Stimulated activated CD8-positive, alpha-beta memory T cell treated with anti-CD3 and anti-CD28 coated beads, Interleukin-7, amount 100 ng/mL, for 4 hours (primary cell): ENCODE measurements at places on chromosomes 1 and 21.

- DNase-seq = no peak
Measured at GRCh38 chr1:187469836-187470235, 641.1 kb downstream of the PLA2G4A start.

- DNase-seq = no peak
Measured at GRCh38 chr1:170560681-170561285, 28.8 kb downstream of the GORAB start.

DNA sequence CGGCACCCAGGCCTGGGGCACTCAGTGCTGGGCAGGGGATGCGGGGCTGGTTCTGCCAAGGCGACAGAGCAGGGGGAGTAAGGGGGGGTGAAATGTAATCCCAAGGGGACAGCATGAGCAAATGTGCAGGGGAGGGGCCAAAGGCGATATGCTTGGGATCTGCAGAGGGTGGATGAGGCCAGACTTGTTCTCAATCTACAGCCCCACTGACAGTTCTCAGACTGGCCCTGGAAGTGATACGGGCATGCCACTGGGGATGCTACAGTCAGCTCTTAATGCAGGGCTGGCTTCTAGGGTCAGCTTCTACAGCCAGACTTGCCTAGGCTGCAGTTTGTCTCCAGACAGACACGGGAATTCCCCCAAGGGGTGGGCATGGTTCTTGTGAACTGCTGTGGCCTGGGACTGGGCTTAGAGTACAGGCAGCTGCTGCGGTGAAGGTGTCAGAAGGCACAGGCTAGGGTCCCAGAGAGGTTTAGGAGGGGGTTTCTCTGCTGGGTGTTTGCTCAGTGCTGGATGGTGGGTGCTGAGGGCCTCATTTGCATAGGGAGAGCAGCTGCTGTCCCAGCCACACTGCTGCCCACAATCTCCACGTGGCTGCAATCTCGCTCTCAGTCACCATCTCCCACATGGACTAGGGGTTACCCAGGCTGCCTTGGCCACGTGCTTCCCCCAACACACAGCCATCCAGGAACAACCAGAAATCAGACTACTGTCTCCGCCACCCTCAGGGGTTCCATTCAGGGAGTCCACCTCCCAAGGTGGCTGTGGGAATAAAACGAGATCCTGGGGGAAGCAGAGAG, 190.1 kb downstream of the HIVEP3 start:
- peak; percentile 71 for DNase-seq

- DNase-seq = no peak
Measured at GRCh38 chr1:17059391-17060305, 5.8 kb upstream of the SDHB start.

- no peak for DNase-seq
Measured at GRCh38 chr1:230385158-230385450, 41.0 kb downstream of the PGBD5 start.

DNA sequence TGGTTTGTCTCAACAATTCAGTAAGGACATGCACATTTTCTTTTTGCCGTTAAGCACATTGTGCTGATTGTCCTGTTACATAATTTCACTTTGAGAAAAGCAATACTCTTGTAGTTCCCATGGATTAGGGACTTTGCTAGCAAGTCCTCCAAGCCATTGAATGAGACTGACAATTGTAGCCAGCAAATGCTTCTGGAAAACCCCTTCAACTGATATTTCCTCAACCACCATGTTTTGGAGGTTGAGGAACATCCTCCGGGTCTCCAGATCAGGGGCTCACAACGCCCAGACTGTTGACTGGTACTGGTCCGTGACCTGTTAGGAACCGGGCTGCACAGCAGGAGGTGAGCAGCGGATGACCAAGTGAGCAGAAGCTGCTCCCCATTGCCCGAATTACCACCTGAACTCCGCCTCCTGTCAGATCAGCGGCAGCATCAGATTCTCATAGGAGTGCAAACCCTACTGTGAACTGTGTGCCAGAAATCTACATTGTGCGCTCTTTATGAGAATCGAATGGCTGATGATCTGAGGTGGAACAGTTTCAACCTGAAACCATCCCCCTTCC, 24.1 kb downstream of the ACTN2 start:
- no peak for DNase-seq

DNA sequence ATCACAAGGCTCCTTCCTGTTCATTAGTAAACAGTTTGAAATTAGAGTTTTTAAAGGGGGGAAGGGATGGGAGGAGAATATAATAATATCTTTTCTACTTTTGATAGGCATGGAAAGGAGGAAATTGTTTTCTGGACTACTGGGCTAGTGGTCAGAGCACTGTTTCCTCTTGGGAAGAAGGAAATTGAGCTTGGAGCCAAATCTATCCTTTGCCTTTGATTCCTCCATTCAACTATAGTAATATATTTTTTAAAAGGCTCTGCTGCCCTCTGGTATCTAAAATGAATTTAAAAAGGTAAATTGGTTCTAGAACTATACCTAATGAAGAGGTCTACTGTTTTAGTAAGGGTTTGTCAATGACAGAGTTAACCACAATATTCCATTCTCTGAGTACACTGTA, 5.9 kb downstream of the IARS2 start:
- DNase-seq = no peak

DNA sequence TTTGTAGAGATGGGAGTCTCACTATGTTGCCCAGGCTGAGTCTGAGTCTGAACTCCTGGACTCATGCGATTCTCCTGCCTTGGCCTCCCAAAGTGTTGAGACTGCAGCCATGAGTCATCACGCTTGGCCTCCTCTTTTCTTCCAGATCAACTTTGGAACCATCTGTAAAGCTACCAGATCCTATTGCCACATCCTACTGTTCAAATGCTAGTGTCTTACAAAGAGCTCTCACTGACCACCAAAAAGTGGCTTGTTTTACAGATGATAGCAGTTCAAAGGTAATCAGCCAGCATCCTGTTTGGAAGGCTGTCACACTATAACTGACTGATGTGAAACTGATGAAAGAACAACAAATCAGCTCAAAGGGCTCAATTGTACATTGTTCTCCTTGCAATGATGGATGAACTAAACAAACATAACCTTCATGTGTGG, 221.6 kb downstream of the AKT3 start:
- no peak for DNase-seq
